NCI-H1092 (cell line): ENCODE measurements at places on chromosomes 5 and 9.

DNA sequence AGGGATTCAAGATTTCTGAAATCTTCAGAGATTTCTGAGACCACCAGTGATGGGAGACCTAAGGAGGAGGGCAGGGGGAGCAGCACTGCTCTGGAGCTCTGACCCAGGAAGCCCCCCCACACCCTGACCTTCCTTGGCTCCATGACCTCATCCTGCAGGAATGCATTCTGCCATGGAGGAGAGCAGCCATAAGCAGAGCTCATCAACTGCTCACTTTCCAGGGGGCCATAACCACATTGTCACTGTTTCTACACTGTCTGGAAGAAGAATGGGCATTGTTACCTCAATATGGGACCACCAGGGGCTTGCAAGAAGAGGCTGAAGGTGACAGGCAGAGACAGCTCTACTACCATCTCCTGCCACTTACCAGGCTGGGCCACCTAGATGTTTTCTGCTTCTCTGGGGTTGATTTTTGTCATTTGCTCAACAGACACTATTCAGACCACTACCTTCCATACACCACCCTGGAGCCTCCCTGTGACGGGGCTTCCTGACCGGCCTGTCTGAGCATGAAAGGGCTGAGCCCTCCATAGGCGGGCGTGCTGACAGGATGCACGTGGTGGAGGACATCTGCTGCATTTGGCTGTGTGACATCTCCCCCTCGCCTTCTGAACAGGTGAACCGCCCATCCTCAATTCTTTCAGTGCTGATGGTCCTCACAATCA is 2.3 kb upstream of the TSC1 start:
- no peak for DNase-seq

- no peak for DNase-seq
Observed at GRCh38 chr5:116437922-116438578, 136.6 kb downstream of the SEMA6A start.

DNA sequence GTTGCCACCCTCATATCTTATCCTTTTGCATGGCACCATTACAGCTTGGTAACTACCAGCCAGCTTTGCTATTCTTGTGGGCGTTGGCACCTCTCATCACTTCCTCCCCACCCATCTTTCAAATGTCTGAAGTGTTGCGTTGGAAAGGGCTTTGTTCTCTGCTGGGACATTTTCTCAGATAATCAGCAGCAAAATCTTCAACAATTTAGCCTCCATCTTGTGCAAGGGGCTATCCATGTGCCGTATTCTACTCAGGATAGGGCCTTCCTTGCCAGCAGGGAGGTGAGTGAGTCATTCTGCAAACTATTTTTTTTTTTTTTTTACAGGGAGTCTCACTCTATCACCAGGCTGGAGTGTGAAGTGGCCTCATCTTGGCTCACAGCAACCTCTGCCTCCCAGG is 62.1 kb upstream of the NUDT12 start:
- DNase-seq = no peak

- no peak for DNase-seq
Observed at GRCh38 chr5:44952376-44952775, 143.6 kb downstream of the MRPS30 start.

- DNase-seq = no peak
Observed at GRCh38 chr5:169350016-169350415, 49.1 kb upstream of the SLIT3 start.

- DNase-seq = no peak
Observed at GRCh38 chr5:101296477-101296876, 393.4 kb upstream of the ST8SIA4 start.

DNA sequence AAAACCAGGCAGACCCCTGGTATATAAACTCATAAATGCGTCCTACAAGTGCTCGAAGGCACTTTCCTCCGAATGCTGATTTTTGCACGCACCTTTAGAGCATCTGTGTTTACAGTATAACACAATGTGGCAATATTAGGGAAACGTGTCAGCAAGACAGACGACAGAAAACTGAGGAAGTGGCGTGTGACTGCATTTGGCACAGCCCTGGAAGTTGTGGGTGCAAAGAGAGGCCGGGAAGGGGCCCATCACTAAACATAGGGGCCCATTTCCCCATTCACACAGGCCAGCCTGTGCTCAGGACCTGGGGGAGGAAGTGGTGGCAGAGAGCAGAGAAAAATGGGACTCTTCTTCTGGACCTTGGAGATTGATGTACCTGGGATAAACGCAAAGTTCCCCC is 48.2 kb downstream of the RASGEF1C start:
- no peak for DNase-seq

- DNase-seq = no peak
Observed at GRCh38 chr5:132547269-132547668, 3.9 kb upstream of the IL5 start.

DNA sequence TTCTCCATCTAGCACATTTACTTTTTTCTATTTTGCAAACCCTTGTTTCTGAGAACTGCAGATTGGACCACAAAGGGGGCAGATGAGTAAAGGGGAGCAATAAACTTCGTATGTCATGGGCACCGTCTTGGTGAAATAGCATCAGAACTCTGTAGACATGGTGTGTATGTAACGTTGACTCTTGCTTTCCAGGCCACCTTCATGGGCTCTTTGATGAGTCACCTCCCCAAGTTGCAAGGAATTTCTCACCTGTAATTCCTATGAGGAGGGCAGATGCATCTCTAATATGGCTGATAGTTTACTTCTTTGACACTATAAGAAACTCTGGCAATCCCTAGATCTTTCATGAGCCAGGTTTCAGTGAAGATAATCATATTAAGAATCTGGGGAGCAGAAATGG is 163.4 kb upstream of the PLPPR1 start:
- no peak for DNase-seq

GRCh38 chr9:124399968-124400940 is 15.0 kb downstream of the PSMB7 start:
- no peak for DNase-seq

DNA sequence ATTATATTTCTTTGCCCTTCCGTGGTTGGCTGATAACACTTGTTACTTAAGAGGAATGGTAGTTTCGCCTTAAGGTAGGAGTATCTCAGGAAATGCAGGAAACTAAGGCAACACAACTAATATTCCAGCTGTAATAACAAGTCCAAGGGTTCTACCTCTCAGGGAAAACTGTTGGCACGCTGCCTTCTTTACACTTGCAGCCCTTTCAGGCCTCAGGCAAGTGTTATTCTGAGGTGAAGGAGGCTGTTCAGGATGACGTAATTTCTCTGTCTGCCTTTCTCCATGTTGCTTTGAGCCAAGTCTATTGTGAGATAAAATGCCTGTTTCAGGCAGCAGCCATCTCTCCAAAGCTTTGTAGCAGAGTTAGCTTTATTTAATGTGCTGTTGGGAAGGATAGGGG is 38.0 kb downstream of the VCAN start:
- DNase-seq = peak; percentile 25

GRCh38 chr5:39175273-39175955 is 43.9 kb downstream of the FYB1 start:
- DNase-seq = no peak

GRCh38 chr5:33275391-33275790 is 165.4 kb upstream of the TARS1 start:
- DNase-seq = no peak

GRCh38 chr5:173673295-173674101 is 57.0 kb upstream of the BOD1 start:
- peak; percentile 12 for DNase-seq

- no peak for DNase-seq
Observed at GRCh38 chr9:38687389-38687842, 32.5 kb downstream of the FAM240B start.

GRCh38 chr5:152221721-152222629 is 183.1 kb downstream of the NMUR2 start:
- no peak for DNase-seq

- DNase-seq = no peak
Observed at GRCh38 chr5:126461838-126462237, 38.6 kb downstream of the GRAMD2B start.

DNA sequence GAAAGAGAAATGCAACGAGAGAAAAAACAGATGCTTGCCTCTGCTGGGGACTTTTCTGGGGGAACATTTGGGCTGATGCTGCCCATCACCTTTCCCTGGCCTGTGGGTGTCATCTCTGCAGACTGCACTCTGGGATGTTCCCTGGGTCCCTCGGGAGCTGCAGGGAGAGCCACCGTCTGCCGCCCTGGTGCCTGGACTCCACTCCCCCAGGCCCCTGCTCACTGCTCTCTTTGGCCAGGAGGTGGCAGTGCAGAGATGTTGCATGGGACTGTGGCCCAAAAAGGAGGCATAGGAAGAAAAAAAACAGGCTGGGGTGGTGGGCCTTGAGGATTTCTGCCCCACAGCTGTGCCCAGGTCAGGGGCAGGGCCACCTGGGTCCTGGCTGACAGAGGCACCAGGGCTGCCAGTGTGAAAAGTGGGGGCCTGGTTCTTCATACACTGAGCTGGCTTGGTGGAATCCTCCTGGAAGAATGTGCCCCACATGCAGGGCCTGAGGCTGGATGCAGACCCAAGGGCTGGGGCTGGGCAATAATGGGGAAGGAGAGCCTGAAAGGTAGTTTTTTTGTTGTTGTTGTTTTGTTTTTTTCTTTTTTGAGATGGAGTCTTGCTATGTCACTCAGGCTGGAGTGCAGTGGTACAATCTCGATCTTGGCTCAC is 353.6 kb downstream of the SLIT3 start:
- DNase-seq = peak; percentile 13

DNA sequence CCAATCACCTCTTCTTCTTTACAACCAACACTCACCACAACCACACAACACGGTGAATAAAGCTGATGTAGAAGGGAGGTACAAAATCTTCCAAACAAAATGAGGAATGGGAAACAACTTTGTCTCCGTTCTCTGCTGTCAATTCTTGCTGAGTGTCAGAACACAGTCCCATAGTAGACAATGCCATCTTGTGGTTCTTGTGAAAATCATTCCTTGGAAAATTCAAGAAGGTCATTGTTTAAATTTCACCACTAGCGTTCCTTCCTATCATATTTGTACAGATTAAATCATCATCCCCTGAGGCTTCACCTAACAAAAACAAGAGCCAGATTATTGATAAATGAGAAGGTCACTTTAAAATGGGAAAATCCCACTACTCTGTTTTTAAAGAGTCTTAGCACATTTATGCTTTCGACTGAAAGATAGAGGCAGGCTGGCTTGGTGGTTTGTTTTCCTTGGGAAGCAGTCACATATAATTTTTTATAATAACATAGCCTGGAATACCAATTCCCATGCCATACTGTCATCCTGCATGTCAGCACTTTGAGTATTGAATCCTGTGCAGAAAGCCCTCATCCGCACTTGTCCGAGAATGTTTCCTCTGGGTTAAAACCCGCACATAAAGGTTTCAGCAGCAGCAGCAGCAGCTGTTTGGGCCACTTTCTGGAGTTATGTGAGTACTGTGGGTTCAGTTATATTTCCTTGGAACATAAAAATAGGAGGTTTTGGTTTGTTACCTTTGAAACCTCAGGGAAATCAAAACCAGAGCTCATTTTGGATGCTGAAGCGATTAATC is 395.0 kb upstream of the SMARCA2 start:
- no peak for DNase-seq

- DNase-seq = no peak
Observed at GRCh38 chr9:38526591-38526990, 93.8 kb downstream of the ANKRD18A start.

DNA sequence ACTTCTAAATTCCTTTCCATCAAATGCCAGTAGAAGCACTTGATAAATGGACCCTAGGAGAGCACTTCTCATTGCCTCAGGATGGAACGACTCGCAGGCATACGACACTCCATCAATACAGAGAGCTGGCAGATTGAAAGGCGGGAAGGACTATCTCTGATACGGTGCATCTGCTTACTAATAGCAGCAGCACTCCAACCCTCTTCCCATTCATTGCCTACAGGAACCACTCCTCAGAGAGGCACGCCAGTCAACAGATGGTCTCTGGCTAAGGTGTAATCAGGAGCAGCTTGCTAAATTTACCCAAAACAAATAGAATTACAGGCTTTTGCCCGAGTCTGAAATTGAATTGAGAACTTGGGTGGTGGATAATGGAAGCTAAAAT is 168.1 kb downstream of the EFNA5 start:
- DNase-seq = peak; percentile 43

DNA sequence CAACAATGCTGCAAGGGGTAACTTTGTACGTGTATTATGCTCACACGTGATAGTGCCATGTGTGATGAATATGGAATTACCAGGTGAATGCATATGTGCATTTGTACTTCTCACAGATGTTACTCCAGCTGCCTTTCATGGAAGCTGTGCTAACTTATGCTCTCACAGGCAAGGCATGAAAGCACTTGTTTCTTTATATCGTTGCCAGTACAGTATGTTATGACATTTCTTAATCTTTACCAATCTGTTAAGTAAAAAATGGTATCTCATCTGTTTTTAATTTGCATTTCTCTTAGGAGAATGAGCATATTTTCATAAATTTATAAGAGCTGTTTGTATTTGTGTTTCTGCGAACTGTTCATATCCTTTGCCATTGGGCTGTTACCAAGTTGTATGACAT is 311.8 kb upstream of the DMRT1 start:
- DNase-seq = no peak

DNA sequence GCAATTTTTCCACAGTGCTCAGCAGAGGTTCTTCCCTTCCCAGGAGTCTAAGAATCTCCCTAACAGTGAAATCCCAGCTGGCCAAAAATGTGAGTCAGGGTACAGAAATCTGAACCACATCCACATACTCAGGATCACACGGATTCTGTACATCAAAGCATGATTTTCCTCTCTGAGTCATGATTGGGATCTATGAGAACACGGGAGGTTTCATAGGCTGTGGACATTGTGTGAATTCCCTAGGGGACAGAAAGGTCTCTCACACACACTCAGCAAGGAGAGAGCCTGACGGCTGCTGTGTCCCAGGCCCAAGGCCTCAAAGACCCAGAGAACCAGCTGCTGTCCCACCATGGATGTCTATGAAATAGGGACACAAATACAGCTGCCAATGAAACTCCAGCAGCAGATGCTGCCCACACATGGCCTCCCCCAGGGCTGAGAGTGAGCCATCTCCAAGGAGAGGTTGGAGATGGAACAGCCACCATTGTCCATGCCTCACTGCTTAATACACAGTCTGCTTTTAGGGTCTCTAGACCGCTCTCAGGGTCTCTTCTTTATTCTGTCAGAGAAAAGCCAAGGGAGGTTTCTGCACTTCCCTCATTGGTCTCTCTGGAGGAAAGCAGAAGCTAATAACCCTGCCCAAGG is 102.7 kb downstream of the ADAMTS12 start:
- DNase-seq = no peak

- DNase-seq = no peak
Observed at GRCh38 chr5:61802456-61802855, 470.4 kb downstream of the ZSWIM6 start.

GRCh38 chr5:139574641-139575312 is 13.6 kb downstream of the UBE2D2 start:
- no peak for DNase-seq

DNA sequence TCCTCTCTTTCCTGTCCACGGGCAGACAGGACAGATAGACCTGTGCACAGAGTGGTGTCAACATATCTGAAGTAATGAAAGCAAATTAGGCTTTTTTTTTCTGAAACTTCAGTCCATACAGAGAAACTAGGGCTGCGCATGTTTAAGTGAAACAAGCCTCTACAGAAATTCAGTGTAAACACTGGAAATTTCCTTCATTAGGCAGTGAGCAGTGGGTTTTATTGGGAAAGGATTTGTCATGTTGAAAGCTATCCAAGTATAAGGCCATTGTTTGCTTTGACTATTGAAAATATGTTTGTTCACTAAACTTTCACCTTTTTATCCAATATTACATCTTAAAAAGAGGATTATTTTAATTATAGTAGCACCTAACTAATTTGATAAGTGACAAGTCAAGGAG is 161.2 kb downstream of the AOPEP start:
- DNase-seq = no peak
